ENCODE measurements at places on chromosomes 11 and 22.

GRCh38 chr11:128549256-128549944, 38.0 kb downstream of the ETS1 start:
- DNase-seq: no peak

DNA sequence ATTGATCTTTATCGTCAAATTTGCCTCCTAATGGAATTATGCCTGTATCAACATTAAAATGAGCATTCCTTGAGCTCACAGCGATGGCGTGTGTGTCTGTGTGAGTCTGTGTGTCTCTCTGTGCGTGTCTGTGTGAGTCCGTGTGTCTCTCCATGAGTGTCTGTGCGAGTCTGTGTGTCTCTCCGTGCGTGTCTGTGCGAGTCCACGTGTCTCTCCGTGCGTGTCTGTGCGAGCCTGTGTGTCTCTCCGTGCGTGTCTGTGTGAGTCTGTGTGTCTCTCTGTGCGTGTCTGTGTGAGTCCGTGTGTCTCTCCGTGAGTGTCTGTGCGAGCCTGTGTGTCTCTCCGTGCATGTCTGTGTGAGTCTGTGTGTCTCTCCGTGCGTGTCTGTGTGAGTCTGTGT, 326.5 kb upstream of the B3GAT1 start:
- no peak for DNase-seq

GRCh38 chr22:26241361-26241760, 72.1 kb downstream of the SEZ6L start:
- no peak for DNase-seq

GRCh38 chr11:4496557-4497248, 14.3 kb downstream of the OR52K1 start:
- DNase-seq: no peak

DNA sequence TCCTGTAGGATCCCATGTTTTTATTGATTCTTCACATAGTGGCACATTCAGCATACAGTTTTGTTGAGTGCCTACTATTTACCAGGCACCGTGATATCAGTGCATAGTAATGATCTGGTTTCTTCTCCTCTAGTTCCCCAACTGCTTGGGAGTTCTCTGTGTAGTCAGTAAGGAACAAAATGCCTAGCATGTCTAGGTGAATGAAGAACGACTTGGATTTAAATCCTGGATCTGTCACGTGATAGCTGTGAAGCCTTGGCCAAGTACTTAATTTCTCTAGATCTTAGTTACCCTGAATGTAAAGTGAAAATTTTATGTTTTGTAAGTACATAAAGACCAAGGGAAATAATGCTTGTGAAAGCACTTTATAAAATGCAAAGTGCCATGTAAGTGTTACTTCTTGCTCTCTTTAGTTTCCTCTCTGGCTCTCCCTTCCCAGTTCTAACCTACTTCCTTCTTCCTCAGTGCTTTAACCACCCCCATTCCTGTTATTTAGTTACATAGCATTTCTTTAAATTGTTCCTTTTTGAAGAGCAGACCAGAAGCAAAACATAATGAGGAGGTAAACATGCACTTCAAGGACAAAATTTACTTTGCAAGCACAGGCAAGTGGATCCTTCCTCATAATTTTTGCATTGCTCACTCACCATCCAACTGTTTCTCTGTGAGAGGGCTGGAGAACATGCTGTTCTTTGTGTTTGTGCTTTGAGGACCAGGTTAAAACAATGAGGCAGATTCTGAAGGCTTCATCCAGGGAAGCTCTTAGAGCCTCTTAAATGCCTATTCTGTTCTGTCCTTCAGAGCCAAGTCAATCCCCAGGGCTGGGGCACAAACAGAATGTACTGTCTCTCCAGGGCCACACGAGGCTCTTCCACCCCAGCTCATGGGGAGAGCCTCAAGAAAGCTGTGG, 353.9 kb upstream of the TENM4 start:
- no peak for DNase-seq

DNA sequence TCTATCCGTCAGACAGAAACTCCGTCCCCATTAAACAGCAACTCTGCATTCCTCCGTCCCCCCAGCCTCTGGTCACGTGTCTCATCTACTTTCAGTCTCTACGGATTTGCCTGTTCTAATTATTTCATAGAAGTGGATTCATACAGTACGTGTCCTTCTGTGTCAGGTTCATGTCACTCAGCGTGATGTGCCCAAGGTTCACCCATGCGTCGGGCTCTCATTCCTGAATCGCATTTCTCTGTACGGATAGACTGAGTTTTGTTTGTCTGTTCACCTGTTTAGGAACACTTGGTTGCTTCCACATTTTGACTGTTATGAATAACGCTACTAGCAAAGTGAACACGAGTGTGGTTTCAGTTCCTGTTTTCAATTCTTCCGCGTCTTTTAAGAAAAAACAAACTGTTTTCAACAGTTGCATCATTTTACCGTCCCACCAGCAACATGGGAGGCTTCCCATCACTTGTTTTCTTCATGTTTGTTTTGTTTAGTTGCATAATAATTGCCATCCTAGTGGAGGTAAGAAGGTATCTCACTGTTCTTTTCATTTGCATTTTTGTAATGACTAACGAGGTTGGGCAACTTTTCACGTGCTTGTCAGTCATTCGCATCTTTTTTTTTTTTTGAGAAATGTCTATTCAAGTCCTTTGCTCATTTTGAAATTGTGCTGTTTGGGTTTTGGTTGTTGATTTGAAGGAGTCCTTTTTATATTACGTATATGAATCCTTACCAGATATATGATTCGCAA, 8.9 kb upstream of the NLRP6 start:
- DNase-seq: no peak

DNA sequence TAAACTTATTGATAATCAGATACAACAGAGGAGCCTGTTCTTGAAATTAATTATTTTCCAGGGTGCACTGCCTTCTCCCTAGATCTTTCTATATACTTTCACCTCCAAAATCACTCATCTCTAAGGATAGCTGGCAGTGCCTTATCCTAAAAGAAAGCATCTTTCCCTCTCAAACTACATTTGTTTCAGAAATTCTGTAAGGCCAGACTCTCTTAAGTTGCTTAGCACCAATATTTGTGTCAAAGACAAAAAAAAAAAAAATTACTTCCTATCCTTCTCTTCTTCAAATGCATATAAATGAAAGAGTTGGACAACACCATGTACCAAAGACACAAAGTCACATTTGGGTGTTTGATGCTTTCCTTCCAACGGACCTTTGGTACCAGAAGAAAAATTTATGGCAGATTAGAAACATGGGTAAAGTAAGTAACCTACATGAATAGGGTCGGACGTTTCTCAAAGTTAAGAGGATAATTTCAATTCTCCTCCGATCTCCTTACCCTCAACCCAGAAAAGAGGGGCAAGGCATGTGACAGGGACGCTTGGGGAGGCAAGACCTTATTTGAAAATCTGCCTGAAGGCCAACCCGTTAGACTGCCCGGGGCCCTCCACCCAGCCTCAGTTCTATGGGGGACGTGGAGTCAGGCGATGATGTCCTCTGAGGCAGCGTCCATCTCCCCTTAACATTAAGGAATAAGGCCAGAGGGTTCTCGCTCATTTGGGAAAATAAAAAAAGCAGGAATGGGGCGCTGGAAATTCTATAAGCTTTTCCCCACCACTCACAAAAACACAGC, 66.3 kb downstream of the ETS1 start:
- no peak for DNase-seq

GRCh38 chr11:111372538-111372937, 6.5 kb downstream of the POU2AF1 start:
- no peak for DNase-seq
